Glomerular endothelial cell (primary cell): ENCODE measurements at places on chromosomes 7 and 10. TPM values are rescaled to one million over a fixed set of nuclear protein-coding genes. Genes with fewer than 3 reads are reported as not detected.

Gene ADD3
- total RNA-seq, result 99.2 and 447 TPM in 2 replicates

Gene TSPAN13
- total RNA-seq, result 27.9 and 37.5 TPM in 2 replicates

Gene CFAP46
- total RNA-seq, result 1.9 and 3.2 TPM in 2 replicates

Gene ARL4A
- 14.1 and 29.1 TPM in 2 replicates for total RNA-seq

Gene BLVRA
- 39.3 and 54.2 TPM in 2 replicates for total RNA-seq

Gene PON1
- not detected in 2 replicates for total RNA-seq

Gene KCND2
- 1.3 and 2.1 TPM in 2 replicates for total RNA-seq

Gene SLC25A40
- total RNA-seq, result 2.4 and 11.2 TPM in 2 replicates

Gene HMX2
- total RNA-seq, result not detected in 2 replicates

Gene DRGX
- total RNA-seq, result not detected in 2 replicates

Gene SLC37A3
- 37.2 and 43.6 TPM in 2 replicates for total RNA-seq

Gene PIK3CG
- total RNA-seq, result 8.8 and 14.8 TPM in 2 replicates

Gene ACSL5
- 22.5 and 24.7 TPM in 2 replicates for total RNA-seq

Gene ADRB1
- total RNA-seq, result 0.05 and 0.93 TPM in 2 replicates

Gene VWDE
- 0.35 TPM in 1 of 2 replicates, not detected in the other for total RNA-seq

Gene APBB1IP
- 0.47 and 0.68 TPM in 2 replicates for total RNA-seq

Gene SEM1
- 25.6 and 34.8 TPM in 2 replicates for total RNA-seq

Gene HMX3
- not detected in 2 replicates for total RNA-seq

Gene TCAF2
- total RNA-seq, result 18.5 and 26.6 TPM in 2 replicates

Gene CPED1
- 2.0 and 2.3 TPM in 2 replicates for total RNA-seq

Gene MOGAT3
- total RNA-seq, result not detected in 2 replicates

Gene SRRT
- 71.4 and 79.4 TPM in 2 replicates for total RNA-seq

Gene ABHD11
- total RNA-seq, result 12.4 and 14.3 TPM in 2 replicates

Gene HPSE2
- total RNA-seq, result not detected in 2 replicates

Gene SLC18A3
- not detected in 2 replicates for total RNA-seq

Gene COL26A1
- not detected in 2 replicates for total RNA-seq

Gene ASZ1
- total RNA-seq, result not detected in 2 replicates

Gene RBM20
- total RNA-seq, result 0.29 and 0.68 TPM in 2 replicates

Gene AGK
- 23.2 and 27.2 TPM in 2 replicates for total RNA-seq

Gene CPA4
- total RNA-seq, result 20.2 and 27.7 TPM in 2 replicates

Gene PAX2
- total RNA-seq, result 3.2 and 3.9 TPM in 2 replicates

Gene ST8SIA6
- 0.76 TPM in 1 of 2 replicates, not detected in the other for total RNA-seq

Gene SLC13A1
- not detected in 2 replicates for total RNA-seq

Gene WEE2
- not detected in 2 replicates for total RNA-seq

Gene NEUROD6
- not detected in 2 replicates for total RNA-seq

Gene TBX20
- total RNA-seq, result 0.39 TPM in 1 of 2 replicates, not detected in the other

Gene CADPS2
- 12.4 and 13.8 TPM in 2 replicates for total RNA-seq

Gene NFE2L3
- total RNA-seq, result 80.3 and 83.6 TPM in 2 replicates
